Erythroblast (primary cell): ENCODE measurements at places on chromosomes 1 and 21.

DNA sequence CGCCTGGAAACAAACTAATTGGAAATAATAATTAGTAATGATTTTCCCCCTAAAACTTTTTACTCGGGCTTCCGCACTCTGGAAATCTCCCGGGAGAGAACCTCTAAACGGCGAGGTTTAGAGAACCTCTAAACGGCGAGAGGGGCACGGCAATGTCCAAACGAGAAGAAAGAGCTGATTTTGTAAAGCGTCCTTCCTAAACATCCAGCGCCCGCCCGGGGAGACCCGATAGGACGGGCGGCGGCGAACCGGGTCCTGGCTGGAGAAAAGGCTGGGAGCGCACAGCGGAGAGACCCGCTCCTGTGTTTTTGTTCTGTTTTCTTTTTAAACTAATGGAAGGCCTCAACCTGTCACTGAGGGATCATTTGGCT lies 1.6 kb downstream of the PAX7 start:
- no peak for DNase-seq

GRCh38 chr1:111769517-111770146 lies 13.9 kb downstream of the DDX20 start:
- peak; percentile 78 for DNase-seq

DNA sequence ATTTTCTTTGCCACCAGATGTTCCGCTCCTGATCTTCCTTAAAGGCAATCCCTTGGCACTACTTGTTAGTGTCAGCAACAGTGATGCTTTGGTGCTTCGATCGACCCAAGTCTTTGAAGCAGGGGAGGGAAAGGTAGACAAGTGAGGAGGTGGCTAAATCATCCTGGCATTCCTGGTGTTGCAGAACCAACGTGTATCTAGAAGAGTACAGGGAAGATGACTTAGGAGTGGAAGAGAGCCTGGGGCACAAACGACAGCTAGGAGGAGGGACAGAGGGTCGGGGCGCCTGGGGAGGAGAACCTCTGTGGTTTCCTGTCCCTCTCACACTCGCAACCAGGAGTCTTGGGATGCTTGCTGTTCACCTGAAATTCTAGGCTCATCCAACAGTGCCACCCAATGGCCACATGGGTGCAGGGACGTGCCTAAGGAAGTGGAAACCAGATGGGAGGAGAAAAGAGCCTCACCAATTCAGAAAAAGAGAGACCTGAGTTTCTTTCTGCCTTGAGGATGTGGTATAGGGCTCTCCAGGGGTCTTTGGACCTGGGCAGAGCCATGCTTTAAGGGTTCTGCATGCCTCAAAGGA lies 9.5 kb upstream of the KCNA2 start:
- DNase-seq, result peak; percentile 59

GRCh38 chr1:64886877-64887276 lies 79.5 kb downstream of the JAK1 start:
- no peak for DNase-seq

DNA sequence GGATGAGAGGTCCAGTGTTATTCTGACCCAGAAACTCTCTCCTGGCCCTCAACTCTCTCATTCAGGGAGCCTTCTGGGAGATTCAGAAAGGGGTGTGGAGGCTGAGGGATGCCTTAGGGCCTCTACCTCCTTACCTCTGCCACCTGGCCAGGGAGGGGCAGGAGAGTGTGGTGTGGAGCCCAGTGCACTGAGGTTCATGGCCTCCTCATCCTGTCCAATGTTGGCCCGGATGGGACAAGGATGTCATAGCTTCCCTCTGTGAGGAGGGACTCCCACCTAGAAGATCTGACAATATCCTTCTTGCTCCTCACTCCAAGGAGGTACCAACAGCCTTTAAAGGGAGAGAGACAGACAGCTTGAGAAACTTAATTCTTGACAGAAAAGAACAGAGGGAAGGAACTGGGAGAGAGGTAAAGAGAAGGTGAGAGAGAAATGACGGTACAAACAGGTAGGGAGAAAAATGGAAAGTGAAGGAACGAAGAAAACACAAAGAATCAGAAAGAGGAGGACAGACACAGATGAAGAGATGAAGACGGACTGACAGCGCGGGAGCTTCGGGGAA lies 779 bp downstream of the BEND5 start:
- no peak for DNase-seq

DNA sequence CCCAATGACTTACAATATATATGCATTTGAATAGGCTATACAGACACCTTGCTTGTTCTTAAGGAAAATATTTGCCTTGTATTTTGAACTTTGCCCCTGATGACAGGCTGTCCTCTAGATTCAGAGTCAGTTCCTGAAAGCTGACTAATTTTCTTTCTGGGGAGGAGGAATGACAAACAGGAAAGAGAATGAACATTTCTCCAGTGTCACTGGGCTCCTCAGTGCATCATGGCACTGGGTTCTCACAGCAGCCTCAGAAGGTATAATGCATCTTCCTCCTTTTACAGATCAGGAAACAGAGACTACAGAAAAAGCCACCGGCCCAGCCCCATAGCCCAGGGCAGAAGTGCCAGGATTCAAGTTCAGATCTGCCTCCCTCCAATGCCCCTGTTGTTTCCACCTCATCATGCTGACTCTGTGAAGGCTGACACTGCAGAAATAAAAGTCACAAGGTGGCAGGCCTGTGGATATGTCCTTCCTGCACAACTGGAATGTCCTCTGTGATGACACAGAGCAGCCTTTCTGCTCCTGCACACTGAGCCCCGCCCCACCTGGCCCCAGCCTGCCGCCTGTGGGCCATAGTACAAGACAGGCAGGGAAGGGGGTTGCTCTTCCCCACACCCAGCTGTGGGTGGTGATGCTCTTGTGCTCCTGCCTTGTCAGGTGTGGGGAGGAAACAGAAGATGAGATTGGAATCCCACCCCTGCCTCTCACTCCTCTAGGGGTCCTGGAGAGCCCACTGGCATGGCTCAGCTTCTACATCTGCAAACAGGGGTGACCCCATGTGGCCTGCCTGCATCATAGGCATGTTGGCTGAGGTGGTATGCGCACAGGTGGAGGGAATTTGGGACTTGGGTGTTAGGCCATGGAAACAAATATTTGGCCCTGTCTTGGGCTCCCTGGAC lies 6.4 kb downstream of the TTC22 start:
- DNase-seq, result no peak

- no peak for DNase-seq
These were observed 9.3 kb downstream of the KCNA10 start for GRCh38 chr1:110509655-110510054.

GRCh38 chr1:184463680-184464079 lies 76.9 kb downstream of the C1orf21 start:
- DNase-seq, result no peak

DNA sequence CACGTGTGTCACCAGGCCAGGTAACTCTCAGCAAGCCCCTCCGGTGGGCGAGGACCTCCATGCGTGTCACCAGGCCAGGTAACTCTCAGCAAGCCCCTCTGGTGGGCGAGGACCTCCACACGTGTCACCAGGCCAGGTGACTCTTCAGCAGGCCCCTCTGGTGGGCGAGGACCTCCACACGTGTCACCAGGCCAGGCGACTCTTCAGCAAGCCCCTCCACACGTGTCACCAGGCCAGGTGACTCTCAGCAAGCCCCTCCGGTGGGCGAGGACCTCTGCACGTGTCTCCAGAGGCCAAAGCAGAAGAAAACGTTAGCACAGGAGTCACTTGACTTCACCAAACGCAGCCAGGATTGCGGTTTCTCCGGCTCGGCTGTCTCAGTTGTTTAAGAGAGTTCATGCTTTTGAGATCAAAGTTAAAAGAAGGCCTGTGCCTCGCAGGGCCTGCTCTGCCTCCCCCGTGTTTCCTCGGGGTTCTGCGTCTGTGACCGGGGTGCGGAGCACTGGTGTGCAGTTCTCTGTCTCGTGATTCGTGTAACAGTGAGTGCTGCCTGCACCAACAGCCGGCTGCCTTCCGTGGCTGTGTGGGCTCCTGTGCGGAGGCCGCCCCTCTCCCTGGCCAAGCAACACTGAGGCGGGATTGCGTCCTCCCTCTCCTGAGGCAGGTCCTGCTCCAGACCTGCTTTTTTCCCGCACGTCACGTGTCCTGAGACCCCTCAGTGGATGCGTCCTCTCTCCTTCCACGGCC lies 56.6 kb downstream of the PRKCZ start:
- no peak for DNase-seq

DNA sequence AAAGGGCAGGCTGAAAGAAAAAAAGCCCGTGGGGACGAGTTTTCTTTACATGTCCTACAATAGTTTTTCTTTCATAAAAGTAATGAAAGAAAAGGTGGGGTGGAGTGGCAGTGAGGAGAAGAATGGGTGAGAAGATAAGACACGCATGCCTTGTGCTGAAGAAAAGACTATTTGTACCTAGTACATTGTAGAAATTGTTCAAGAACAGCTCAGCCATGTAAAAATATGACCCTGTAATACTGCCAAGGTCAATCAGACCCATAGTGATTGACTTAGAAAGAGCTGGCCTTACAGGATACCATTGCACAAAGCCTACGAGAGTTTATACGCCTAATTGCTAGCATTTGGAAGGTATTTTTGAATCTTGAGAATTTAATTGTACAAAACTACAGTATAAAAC lies 126.0 kb upstream of the NRIP1 start:
- DNase-seq, result no peak
